ENCODE measurements at places on chromosomes 6 and 20.

- peak; percentile 26 for DNase-seq
Measured at GRCh38 chr20:36975099-36975818, 23.8 kb upstream of the SAMHD1 start.

DNA sequence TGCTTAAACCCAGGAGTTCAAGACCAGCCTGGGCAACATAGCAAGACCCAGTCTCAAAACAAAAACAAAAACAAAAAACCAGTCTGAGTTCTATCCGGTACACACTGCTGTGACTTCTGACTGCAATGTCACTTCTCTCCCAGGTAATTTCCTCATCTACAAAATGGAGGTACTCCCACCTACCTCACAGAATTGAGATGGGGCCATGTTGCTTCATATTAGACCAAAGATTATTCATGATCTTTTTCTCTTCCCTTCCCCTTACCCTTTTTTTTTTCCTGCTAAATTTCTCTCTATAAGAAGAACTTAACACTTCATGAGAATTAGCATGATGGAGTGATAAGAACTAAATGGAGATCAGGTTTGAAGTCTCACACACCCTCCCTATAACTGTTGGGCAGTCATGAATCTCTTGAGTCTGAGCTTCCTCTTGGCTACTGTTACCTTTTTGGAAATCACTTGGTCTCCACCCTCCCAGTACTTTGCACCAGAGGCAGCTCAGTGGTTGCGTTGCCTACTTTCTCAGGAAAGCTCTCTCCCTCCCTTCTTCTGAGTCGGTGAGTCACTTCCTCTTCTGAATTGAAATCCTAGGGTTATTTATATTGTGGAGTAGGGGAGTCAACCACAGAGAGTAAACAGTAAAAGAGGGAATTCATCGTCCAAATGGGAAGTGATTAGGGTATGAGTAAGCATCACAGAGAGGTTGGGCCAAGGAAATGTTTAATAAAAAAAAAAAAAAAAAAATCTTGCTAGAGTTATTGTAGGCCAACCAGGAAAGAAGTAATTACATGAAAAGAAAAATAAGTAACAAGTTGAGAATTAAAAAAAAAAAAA lies 59.9 kb upstream of the MAP7 start:
- DNase-seq: no peak

GRCh38 chr20:12984863-12985262 lies 23.9 kb upstream of the SPTLC3 start:
- DNase-seq: no peak

DNA sequence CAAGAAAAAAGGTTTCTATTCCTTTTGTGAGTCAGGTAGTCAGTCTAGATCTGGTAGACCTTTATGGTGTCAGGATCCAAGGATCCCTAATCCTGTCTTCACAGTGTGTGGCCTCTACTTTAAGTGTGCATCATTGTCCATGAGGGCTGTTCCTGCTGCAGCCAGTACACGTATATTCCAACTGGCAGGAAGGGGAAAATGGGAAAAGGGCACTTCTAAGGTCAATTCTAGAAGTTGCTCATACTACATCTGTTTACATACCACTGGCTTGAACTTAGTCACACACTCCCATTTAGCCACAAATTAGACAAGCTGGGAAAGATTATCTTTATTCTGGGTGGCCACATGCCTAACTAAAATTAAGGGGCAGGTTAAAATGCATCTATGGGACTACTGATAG lies 9.7 kb upstream of the MMS22L start:
- DNase-seq: no peak

DNA sequence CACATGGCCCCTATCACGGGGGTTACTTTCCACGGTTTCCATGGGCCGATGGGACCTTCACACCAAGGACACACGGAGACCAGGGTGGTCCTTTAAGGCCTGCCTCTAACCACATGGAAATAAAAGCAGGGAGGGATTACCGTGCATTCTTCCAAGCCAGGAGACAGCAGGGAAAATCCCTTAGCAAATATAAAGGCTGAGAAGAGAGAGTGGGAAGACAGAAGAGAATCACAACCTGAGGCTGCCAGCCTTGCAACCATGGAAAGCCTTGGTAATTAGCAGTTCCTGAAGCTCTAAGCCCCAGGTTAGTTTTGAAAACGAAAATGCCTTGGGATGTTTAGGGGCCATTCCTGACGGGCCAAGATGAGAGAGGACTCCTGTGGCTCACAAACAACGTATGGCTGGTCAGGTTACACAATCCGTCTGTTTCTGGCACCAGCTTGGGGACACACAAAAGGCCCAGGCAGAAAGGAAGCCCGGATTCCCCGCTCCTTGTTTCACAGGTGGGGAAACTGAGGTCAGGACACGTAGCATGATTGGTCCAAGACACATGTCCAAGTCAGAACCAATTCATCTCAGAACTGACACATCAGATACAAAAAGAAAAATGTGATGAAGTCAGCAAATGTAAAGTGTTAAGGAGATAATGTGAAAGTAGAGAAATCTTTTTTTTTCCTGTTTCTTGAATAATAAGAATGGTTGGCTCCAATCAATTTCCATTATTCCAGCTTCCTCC lies 2.8 kb downstream of the PREX1 start:
- no peak for DNase-seq

GRCh38 chr6:24504649-24505586 lies 10.1 kb downstream of the ALDH5A1 start:
- DNase-seq: no peak

DNA sequence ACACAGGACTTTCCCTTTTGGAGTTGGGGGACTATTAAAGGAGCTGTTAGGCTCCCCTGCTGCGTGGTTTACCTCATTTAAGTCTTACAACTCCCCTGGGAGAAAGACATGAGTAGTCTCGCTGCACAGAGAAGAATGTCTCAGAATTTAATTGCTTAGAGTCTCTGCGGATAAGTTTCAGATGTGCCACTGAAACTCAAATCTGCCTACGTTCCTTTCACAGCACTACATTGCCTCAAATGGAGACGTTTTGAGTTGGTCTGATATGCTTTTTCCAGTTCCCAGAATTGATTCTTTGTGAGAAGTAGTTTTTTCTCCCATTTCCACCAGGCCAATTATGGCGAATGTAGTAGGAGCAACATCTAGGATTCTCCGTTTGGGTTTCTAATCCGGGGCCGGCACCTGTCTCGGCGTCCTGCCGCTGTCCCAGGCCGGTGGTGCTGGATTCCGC lies 532 bp upstream of the SLC35F1 start:
- DNase-seq: no peak

DNA sequence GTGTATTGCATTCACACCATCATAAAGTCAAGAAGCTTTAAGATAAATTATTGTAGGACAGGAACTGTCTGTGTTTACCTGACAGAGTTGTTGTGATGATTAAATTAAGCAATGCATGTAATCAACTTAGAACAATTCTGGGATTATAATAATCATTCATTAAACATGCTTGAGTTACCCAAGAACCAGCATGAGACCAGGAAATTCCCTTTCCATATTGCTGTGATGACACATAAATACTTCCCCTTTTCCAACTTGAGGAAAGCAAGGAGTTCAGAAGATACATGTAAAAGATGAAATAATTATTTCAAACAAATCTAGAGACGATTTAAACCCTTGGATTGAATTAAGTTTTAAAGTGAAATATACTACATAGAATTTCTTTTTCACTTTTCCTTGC lies 404.4 kb downstream of the GJA1 start:
- DNase-seq: no peak

DNA sequence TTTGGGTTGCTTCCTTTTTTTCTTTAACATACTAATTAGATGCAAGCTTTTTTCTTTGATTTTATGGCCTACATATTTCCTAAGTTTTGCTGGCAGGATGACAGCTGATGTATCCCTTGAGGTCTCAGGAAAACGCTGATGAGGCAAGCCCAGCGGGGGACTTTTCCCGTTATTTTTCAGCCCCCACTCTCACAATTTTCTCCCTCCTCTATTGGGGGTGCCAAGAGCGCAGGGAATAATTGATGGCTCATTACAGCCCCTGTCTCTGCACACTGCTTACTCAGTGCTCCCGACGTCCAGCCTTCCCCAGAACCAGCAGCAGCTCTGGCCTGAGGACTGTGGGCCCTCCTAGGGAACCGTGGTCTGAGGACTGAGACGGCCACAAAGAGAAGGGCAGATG lies 38.6 kb upstream of the VSTM2L start:
- no peak for DNase-seq

- no peak for DNase-seq
Measured at GRCh38 chr6:44257025-44257752, at the start of gene SLC35B2. Gene SLC35B2 (minus strand): TSS chr6:44257528. CDS start chr6:44257410, 118 bp downstream.

DNA sequence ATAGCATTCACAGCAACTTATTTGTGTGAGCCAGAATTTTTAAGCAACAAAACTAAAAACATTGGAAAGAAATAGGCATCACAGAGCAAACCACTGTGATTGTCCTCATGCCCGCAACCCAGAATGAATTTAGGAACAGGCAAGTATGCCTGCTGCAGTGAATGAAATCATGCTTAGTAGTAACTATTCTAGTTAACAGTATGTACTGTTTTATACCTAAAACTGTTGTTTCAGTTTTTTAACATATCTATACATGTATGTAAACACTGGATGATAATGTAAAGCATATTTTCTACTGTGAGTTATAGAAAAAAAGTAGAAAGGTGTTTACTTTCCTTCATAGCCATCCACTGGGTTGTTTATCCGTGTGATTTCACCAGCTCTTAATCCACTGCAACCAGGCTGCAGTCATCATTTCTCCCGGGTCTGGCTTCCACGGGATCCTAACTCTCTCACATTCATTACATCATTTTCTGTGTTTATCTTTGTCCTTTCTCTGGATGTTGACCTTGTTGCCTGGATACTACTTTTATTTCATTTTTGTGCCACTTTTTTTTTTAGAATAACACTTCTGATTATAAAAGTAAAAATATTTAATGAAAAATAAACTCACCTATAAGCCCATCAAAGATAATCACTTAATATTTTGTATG lies 3.6 kb upstream of the ARFGEF3 start:
- no peak for DNase-seq

DNA sequence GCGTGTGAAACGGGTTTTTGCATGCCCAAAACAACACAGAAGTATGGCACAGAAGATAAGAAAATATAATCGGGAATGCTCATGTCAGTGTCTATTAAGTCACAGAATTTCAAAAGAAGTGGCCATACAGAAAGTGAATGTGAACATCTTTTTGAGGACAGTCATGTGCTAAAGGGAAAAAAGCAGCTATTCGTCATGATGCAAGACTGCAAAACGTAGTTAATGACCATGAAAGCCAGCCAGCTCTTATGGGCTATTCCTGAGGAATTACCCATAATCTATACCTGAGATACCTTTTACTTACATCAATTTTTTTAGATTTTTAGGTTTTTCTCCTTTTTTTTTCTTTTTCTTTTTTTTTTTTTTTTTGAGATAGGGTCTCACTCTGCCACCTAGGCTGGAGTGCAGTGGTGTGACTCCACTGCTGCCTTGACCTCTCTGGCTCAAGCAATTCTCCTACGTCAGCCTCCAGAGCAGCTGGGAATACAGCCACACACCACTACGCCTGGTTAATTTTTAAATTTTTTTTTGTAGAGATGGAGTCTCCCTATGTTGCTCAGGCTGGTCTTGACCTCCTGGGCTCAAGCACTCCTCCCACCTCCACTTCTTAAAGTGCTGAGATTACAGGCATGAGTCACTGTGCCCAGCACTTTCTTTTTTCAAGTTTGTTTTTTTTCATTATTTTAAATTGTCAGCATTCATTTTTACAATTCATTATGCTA lies 18.1 kb upstream of the ZBP1 start:
- DNase-seq: no peak

- no peak for DNase-seq
Measured at GRCh38 chr6:132190097-132190814, 211.0 kb downstream of the MOXD1 start.

GRCh38 chr6:56760842-56761241 lies 118.2 kb upstream of the DST start:
- DNase-seq: no peak
